ENCODE measurements at places on chromosomes 6 and 20.
A peak's percentile ranks its signal among the peaks of the same experiment; 100 is the strongest.

DNA sequence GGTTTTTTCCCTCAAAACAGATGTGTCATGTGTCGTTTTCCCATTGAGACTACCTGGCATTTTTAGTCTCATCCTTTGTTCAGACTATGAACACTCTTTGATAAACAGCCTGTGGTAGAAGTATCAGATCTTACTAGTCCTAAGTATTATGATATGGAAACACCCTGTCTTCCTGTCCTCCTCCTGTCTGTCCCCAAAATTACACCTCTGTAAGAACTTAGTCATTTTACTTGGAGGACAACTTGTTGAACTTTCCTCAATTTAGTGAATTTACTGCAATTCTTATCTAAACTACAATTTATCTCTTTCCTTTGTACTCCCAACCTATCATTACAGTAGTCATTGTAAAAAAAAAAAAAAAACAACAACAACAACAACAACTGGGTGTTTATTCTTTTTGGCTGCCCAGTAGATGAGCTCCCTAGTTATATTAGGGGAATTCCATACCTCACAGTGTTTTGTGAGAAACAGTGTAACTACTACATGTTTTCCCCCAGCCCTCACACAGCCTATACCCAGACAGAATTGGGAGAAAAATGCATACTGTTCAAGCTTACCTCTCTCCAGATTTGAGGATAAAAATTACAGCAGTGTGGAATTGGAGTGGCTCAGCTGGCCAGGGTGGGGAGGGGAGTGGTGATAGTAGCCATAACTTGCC is 18.5 kb upstream of the ERVFRD-1 start:
- DNase-seq, result no peak

DNA sequence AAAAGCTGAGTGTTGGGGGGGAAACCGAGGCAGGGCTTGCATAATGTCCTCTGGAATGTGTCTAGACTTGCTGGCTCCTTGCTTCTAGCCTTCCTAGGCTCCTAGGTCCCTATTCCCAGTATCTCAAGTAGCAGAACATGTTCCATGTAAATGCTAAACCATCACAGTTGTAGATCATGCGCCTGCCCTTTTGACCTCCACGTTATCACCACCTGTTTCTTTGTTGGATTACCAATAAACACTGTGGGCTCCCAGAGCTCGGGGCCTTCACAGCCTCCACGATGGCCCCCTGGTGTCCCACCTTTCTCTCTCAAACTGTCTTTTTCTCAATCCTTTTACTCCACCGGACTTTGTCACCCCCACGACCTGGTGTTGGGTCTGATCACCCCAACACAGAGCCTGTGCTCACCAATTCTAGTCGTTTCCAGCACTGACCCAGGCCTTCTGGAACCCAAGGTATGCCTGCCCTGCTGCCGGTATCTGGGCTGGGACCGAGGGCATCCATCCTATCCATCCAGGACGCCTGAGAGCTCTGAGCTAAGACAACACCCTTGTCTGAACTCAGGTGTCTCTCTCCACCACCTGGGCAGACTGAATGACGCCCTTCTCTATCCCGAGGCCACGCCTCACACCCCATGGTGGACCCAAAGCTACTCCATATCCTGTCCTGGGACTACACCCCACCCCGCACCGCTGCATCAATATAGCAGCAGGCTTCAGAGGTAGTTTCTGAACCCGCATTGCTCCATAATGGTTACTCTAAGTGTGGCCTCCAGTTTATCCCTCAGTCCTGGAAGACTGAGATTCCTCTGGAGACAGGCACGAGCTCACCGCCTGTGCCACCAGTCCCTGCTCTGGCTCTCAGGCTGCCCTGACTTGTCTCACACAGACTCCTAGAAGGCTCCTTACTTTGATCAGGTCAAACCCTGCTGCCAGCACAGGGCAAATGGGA is 9.3 kb upstream of the PRR18 start:
- DNase-seq, result no peak

- no peak for DNase-seq
Measured at GRCh38 chr6:120198033-120198432, 848.5 kb upstream of the MAN1A1 start.

DNA sequence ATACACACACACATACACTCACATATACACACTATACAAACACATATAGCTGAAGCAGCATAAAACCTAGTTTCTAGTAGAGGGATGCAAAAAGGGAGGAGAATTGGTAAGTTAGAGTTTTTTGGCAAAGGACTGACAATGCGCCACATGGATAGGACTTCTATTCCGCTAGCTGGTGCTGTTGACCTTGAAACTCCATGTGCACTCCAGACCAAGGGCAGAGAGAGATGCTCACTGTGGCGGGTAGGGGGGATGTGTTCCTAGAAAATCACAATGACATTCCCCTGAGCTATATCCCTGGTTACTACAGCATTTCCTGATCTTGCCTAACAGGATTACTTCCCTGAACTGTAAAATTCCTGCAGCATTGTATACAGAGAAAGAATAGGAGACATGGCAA is 19.2 kb downstream of the MICA start:
- no peak for DNase-seq

DNA sequence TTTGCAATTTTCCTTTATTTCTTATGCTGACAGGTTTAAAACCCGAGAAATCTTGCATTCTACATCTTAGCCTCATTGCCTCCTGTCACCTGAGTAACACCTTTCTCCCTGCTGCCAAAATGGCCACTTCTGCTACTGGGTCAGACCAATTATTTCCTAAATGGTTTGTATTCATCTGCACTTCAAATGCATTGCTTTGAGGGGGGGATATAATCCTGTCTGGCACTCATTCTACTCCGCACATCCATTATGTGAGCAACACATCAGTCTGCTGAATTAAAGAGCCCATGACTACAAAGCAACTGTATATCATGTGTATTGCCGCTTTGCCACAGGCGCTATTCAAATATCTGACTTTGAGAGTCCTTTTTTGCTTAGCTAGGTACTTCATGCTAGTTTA is 141.6 kb upstream of the TSHZ2 start:
- no peak for DNase-seq

DNA sequence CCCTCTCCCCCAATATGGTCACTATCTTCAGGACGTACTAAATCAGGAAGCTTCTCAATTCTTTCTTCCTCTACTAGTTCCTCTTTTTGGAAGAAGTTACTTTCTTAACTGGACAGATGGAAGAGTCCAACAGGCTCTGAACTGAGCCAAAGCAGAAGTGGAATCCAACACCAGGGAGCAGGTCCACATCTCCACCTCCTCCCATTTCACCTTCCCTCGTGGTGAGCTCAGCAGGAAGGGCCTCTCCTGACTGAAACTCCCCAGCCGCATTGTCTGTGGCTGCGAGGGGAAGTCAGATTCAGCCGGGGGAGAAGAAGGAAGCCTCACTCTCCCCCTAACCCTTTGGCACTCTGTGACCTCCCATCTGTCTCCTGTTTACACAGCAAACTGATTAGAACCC is 63.8 kb upstream of the UST start:
- DNase-seq, result no peak

- DNase-seq, result peak; percentile 28
Measured at GRCh38 chr6:26044140-26045064, 42.8 kb upstream of the HFE start.

DNA sequence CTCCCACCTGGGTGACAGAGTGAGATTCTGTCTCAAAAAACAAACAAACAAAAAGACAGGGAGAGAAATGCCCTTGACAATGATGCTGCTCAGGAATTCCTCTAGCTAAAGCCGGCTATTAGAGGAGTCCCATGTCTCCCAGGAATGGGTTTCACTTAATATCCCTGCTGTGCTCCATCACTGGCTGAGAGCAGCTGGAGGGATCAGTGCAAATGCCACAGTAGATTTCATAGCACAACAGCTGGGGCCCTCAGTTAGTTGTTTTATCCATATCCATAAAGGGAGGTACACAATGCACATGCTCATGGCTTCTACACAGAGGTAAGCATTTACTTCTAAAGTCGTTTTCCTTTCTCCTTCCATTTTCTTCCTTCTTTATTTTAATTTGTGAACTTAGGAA is 742.0 kb upstream of the POU3F2 start:
- no peak for DNase-seq

DNA sequence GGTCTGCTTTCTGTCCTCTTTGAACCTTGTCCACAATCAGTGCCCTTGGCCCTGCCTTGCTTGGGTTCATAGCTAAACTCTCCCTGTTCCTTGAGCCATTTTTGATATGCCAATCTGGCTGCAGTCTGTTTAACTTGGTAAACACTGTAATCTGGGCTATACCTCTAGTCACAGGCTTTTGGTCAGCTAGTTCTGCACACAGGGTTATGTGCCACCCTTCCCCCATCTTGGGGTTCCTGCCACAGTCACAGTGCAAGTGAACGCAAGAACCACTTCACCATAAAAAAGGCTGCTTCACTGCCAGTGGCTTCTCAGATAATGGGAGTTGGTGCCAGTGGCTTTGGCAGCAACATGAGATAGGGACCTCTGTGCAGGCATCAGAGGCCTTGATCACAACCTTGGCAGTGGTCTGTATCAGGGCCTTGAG is 10.9 kb upstream of the ATRN start:
- no peak for DNase-seq

- no peak for DNase-seq
Measured at GRCh38 chr6:87027021-87027420, 67.9 kb downstream of the CGA start.

GRCh38 chr6:10407018-10407673 is 7.7 kb downstream of the TFAP2A start:
- no peak for DNase-seq

- DNase-seq, result no peak
Measured at GRCh38 chr6:138545621-138545980, 46.3 kb upstream of the NHSL1 start.

- no peak for DNase-seq
Measured at GRCh38 chr6:89295981-89296380, 19.1 kb downstream of the GABRR2 start.
